Osteoblast (primary cell): ENCODE measurements at places on chromosomes 6 and 20.

DNA sequence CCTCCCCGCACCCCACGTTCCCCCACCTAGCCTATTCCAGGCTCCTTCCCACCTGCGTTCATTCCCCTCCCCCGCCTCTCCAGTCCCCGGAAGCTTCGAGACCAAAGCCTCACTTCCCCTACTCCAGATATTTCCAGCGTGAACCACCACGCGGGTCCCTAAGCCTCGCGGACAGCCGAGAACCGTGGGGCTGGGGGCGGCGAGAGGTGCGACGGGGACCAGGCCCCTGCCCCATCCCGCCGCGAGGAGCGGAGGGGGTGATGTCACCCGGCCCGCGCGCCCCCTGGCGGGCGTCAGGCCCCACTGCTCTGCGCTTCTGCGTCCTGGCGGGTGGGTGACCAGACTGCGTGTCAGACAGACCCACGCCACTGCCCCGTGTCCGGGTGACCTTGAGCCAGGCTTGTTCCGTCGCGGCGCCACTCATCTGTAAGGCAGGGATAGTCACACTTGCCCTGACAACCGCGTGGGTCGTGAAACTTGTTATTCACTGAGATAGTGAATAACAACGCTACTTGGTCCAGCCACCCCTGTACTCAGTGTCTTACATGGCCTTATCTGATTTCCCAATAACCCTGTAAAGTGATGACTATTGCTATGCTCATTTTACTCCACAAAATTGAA, 9.0 kb upstream of the HSP90AB1 start:
- peak; percentile 97 for DNase-seq

- no peak for DNase-seq
Measured at GRCh38 chr6:6709106-6709505, 120.6 kb downstream of the LY86 start.

GRCh38 chr6:168925671-168926070, 328.0 kb downstream of the THBS2 start:
- no peak for DNase-seq

GRCh38 chr20:44642203-44643153, 9.0 kb downstream of the ADA start:
- peak; percentile 90 for DNase-seq

- DNase-seq, result no peak
Measured at GRCh38 chr6:112198582-112198981, 55.8 kb downstream of the LAMA4 start.

DNA sequence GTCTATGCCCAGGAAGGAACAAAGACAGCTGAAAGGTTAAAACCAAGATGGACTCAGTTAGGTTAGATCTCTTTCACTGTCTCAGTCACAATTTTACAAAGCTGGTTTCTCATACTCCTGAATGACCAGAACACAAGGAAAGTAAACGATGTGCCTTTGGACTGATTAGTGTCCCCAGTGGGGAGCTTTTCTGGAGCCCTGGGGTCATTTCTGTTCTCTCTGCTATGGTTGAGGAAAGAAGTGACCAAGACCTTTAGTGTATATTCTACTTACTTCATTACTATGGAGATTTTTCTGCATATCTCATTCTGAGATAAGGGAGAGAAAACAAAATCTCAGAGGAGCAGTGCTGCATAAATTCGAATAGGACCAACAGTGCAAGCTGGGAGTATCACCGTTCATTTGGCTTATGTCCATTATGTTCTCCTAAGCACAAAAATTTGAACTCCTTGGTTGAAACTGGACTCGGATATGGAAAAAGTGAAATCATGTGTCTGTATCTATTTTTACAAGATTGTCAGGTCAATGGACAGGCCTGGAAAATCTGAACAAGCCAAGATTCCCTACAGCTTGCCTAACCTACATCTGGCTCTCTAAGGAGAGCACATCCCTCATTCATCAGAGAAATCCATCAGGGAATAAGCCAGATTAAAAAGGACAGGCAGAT, 34.4 kb upstream of the ENPP1 start:
- DNase-seq, result no peak

GRCh38 chr6:119171864-119172588, 93.6 kb upstream of the FAM184A start:
- DNase-seq, result no peak

DNA sequence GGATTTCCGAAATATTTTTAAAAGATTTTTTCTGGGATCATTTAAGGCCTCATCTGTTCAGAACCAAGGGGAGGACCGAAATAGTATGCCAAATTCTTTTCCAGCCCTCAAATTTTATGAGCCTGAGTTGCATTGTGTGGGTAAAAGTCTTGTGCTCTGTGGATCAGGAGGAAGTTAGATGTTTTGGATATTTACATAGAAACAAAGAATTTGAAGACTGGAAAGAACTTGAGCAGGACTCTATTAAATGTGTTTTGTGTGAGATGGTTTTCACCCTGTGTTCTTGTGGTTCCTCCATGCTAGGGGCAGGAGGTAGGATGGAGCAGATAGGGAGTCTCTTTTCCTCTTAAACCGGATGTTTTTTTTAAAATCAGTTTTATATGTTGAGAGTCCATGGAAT, 329.1 kb downstream of the LAMA2 start:
- DNase-seq, result no peak

DNA sequence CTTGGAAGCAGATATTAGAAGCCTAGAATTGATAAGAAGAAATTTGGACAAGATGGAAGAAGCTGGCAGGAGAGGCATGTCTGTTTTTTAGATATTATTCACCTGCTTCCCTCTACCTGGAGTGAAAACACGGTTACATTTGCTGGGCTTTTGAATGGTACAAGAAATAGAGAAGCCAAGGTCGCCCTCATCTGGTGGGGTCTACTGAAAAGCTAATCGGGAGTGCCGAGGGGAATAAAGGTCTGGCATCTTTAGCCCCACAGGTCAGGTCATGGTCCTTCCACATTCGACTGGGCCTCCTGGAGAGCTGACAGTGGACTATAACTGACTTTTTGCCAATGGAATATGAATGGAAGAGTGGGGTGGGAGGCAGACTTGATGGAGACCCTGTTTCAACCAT, 4.6 kb upstream of the C2 start:
- no peak for DNase-seq

DNA sequence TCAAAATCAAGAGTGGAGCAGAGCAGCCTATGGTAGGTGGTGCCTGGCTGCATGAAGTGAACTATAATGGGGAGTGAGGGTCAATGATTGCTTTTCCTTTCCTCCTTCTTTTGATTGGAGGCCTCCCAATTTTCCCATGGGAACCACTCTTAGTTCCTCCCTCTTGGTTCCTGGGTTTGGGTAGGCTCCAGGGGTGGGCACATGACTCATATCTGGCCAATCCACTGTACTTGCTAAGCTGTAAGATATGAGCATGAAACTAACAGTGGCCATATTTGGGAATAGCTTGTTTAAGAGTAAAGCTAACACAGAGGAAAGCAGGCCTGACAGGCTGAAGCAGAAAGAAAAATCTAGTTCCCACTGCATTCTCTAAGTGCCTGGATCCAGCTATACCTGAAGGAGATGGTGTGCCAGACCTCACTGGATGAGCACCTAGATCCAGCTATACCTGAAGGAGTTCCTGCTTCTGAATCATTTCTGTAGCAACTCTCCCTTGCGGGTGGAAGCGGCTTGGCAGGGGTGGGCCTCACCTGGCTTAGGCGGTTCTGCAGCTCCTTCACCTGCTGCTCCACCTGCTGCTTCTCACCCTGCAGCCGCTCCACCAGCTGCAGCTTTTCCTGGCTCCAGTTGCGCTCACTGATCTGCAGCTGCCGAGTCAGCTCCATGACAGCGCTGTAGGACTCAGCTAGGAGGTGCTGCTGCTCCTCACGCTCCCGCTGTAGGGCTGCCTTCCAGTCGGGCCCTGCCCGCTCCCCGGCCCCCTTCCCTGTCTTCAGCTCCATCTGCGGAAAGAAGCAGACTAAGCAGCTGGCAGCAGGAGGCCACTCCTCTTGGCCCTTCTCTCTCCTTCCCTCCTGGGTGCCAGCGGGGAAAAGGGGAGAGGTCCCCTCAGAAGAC, 29.0 kb upstream of the DSN1 start:
- peak; percentile 94 for DNase-seq

DNA sequence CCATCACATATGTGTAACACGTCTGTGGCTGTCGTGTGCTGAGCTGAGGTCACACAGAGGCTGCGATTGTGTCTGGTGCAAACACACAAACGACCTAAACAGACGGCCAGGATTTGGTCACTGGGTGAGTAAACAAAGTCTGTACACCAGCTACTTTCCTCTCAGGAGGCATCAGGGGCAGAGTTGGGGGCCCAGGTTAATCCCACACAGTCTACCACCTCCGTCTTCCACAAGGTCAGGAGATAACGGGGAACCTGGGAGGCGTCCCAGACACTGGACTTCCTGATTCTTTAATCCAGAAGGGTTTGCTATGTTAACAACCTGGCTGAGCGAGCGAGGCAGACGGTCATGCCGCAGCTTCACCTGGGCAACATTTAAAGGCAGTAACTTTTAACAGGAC, 1.5 kb downstream of the DACT2 start:
- no peak for DNase-seq

DNA sequence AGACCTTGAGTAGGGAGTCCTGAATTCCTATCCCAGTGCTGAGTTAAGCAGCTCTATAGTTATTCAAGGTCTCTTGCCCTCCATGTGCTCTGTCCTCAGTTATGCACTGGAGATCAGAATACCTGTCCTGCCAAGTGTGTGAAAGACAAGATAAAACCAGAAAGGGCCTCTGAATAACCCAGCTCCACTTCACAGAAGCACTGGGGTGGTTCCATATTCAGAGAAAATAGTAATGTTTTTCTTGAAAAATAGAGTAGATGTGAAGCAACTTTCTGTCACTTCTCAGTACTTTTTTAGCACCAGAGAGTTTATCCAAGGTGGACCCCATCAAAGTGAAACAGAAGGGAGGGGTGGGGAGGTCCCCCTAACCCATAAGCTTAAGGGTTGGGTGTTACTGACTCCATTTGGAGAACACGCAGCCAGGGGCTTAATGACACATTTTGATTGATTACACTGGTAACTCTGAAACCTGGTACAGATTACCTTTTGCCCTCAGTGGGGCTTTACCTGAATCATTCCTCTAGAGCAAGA, 509.8 kb upstream of the JARID2 start:
- no peak for DNase-seq

DNA sequence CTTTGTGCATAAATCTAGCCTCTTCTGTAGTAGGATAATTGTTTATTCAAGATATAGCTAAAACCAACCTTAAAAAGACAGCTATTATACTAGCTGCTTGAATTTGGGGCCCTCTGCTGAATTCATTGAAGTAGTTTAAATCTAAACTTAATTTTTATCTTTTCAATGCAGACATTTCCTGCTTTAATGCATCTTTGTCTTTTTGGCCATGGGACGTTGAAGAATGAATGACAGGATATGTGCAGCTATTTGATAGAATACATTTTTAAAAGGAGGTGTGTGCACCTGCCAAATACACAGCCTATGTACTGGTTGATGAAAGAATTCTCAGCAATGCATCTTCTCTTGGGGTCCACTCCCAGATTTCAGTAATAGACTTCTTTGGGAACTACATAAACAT, 524.9 kb downstream of the PHF3 start:
- DNase-seq, result no peak

GRCh38 chr6:158906926-158907325, 87.8 kb upstream of the EZR start:
- no peak for DNase-seq

GRCh38 chr6:47686411-47686810, 12.0 kb upstream of the ADGRF4 start:
- DNase-seq, result no peak

DNA sequence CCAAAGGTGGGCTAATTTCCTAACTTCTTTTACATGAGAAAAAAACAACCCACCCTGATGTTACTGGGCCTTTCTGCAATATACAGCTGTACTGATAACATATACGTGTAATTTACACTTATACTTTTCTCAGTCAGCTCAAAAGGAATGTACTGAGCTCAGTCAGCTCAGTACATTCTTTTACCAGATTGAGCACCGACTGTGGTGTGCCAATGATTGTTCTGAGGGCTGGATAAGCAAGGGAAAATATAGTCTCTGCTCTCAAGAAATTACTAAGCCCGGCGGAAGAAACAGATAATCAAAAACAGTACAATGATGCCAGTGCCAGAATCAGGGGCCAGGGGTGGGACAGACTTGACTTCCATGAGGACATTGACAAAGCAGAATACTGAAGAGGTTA, 10.0 kb upstream of the BLOC1S5 start:
- no peak for DNase-seq

DNA sequence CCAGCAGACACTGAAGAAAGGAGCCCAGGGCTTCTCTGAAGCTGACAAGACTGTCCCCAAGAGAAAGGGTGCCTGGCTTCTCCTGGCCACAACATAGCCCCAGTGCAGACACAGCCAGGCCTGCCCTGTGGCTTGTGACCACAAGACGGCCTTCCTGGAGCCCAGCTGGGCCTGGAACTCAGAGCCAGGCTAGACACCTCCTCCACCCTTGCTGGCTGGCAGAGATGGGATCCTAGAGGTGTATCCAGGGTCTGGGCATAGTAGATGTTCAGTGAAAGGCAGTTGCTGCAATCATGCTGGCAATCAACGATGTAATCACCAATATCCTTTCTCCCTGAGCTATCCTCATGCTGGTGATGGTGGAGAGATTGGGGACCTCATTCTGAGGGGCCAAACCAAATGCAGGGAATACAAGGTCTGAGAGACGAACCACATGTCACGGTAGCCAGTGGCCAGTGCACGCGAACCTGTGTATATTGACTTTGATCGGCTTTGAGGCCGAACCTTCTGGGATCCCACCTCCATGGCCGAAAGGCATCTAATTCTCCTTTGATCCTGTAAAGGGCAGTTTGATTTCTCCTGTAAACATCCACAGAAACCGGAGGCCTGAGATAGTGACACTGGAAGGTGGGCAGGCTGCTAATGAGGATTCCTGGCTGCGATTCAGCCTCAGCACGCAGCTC, 115.2 kb downstream of the PSMB1 start:
- DNase-seq, result no peak

DNA sequence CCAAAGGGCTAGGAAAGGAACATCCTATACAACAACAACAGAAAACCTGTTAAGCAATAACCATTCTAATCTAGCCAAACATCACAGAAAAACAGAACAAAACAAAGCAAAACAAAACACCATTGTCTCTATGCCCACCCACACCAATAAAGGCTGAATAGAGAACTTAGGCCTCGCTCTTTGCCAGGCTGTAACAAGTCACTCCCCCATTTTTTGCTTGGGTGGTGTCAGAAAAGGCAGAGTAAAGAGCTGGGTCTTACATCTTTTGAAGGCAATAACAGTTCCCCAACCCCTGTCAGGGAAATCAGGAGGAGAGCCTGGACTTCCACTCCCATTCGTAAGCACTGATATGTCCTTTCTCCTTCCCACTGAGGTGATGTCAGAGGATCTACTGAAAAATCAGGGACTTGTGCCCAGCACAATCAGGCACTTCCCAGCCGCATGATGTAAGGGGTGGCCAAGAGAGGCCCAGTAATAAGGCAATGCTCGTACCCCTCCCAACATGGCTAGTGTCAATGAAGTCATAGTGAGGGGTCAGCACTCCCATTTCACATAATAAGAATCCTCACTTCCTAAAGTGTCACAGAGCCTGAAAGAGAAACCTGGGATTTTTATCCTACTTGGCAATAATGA, 31.0 kb downstream of the THEMIS start:
- no peak for DNase-seq

- DNase-seq, result peak; percentile 9
Measured at GRCh38 chr6:148590883-148591282, 155.9 kb upstream of the UST start.
